ENCODE measurements at places on chromosomes 12 and 14. TPM values are rescaled to one million over a fixed set of nuclear protein-coding genes. Genes with fewer than 3 reads are reported as not detected.

- no peak for DNase-seq
Observed at GRCh38 chr14:104451474-104451873, 128.1 kb upstream of the C14orf180 start.

DNA sequence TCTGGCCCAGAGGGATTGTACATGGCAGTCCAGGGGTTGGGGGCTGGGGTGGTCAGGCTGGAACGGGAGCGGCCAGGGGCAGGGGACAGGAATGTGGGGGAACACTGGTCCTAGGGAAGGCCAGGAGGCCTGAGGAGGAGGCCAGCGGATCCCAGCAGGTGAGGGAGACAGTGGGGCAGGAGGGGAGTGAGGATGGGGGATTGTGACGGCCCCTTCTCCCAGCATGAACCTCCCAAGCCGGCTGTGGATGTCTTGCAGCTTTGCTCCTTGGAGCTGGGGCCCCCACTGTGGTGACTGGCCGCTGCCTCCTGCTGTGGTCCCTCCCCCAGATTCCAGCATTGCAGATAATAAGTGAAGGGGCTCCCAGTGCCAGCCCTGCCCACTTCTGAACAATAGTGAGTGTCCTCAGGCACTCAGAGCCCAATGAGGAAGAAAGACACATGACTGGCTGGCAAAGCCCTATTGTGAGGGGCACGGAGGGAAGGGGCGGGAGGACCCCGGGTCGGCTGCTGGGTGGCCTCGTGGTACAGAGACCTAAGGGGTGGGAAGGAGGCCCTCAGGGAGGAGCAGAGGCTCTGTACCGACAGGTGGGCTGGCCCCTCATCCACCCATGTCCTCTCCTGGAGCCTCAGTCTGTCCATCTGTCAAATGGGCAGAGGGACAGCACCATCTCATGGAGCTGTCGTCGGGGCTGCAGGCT lies 215.0 kb downstream of the KIF26A start:
- peak; percentile 0 for DNase-seq

DNA sequence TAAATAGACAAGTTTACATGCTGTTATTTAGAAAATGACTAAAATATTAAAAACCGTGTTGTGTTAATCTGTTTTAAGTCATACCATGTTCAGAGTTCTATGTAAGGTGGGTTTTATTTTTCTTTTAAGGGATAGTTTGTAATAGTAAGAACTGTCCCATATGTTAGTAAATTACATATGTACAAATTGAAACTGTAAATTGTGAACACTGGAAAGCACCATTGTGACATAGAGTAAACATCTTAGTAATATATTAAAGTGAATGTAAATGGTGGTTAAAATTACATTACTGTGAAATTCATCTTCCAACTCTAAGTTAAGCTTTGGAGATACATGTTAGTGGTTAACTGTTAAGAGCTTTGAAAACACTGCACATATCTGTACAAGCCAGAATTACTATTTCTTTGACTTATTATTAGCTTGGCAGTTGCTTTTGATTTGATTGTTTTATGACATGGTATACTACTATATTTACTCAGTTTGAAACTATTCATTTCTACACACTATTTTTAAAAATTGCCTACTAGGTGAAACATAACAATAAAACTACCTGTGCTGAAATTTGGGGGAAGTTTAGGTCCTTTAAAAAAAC lies 27.4 kb upstream of the DIP2B start:
- no peak for DNase-seq

DNA sequence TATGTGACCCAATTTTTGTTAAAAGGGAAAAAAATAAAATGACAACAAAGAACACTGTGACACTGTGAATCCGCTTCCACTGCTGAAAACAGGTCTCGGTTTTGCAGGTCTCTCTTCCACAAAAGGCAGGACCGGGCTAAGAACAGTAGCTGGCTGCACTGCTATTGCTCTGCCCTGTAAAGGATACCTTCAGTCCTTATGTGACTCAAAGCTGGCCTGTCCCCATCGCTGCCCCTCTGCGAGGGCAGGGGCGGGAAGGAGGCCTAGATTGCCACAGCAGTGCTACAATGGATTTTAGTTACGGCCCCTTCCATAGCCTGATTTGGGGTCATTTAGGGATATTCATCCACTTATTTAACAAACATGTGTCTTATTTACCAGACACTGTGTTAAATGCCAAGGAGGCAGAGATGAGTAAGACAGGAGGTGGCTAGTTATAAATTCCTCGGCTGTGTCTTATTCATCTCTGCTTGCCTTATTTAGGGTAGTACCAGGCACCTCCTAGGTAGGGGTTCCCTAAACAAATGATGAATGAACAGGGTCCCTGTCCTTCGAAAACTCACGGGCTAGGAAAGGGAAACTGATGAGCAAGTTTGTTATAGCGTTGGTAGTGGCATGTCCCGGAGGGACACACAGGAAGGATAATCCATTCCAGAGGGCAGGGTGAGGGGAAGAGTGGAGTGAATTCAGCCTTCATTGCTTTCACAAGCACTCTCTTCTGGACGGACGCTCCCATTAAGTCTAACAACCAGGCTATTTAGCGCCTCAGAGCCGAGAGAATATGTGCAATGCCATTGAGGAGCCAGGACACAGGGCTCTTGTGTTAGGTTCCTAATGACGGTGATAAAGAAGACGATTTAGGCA lies 73.3 kb downstream of the EID3 start:
- DNase-seq: no peak

DNA sequence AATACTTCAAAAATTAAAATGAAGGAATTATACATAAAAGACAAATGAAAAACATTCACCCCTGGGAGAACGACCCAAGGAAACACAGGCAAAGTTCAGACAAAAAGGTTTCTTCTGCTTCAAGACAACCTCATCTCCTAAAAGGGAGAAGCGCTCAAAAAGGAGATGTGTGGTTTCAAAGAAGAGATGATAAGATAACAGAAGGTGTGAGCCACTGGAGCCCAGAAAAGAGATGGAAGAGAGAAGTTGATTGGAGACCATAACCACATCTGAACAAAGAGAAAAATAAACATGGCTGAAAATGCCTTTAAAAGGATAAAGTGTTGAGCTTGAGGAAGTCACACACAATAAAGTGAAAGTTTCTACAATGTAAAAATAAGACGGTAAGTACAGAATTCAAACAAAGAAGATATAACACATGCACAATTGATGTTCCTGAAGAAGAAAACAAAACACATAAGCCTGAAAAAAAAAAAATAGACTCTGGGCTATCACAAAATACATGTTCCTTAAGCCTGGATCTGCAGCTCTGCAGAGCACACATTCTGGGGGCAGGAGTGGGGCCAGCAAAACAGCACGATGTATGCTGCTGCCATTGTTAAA lies 51.6 kb upstream of the C14orf180 start:
- no peak for DNase-seq

DNA sequence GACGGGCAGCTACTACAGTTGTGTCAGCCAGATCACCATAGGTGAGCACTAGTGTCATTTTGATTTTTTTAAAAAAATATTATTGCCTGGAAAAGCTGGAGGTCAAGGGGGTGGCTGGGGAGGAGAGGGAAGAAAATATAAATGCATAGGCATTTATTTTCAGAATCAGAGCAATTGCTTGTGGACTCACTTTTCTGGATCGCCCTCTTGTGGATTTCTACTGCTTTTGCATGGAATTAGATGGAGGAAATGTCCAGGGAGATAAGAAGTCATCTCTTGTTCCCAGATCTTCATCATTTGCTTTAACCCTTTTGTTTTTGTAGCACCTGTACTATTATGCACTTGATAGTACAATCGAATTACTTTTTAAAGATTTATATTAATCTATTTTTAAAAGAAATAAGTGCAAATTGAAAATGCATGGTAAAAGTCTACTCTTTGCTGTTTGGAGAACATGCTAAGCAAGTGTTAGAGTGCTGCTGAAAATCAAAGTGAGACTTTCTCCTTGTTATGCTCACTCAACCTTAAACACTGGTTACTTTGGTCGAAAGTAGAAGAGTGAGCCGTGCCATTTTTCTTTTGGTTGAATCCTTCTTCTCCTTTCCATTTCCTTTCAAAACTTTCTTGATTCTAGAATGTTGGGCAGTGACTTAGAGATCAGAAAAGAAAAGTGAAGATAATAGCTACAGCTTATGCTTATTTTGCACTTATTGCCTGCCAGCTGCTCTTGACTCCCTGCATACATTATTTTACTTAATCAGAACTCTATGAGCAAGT lies 60.6 kb upstream of the ANO4 start:
- no peak for DNase-seq

DNA sequence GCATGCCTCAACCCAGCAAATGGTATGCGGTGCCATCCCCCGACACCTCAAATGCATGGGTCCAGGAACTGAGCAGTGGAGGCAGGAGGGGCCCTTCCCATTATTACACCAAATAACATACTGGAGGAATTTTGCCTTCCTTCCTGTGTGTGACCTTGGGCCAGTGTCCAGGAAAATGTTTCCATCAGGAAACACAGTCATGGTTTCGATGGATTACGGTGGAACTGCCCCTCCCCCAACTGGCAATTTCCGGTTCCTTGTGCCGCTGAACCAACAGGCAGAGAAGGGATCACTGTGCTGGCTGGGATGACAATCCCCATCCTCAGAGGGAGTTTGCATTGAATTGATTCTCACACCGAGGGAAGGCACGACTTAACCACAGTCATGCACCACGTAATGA lies 9.1 kb upstream of the CDC42BPB start:
- DNase-seq: no peak

- no peak for DNase-seq
Observed at GRCh38 chr12:4763549-4763948, 43.3 kb downstream of the GALNT8 start.

DNA sequence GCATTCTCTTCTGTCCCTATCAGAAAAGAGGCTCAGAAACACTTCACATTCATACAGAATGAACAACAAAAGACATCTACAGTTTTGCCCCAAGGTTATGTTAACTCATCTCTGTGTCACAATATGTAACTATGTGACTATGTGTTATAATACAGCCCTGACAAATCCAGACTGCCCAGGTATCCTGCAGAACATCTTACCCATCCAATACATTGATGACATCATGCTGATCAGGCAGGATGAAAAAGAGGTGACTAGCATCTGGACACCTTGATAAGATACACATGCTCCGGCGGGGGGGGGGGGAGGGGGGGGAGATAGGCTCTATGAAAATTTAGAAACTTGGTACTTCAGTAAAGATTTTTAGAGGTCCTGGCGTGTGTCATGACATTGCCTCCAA lies 8.3 kb upstream of the GNS start:
- DNase-seq: no peak

DNA sequence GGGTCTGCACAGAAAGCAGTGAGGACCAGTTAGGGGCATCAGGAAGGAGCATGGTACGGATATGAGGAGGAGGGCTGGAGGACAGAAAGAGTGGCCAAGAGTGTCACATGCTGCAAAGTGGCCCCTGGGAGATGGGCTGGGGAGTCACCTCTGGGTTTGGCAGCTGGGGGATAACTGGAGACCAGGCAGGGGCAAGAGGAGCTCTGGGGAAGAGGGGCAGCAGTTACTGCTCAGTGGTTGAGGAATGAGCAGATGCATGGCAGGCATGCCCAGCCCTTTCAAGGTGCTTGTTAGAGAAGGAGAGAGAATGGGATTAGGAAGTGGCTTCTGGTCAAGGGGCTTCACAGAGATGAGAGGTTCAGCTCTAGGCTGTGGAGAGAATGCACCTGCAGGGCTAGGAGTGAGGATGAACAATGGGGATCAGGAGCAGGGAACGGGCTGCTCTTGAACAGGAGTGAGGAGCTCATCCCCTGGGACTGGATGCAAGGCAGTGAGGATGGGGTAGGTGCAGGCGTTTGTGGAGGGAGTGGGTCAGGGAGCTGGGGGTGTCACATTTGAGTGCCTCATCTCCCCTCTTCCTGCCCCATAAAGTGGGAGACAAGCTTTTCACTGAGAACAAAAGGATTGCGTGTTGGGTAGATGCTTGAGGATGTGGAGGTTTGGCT lies 127.5 kb downstream of the PAPOLA start:
- DNase-seq: no peak

DNA sequence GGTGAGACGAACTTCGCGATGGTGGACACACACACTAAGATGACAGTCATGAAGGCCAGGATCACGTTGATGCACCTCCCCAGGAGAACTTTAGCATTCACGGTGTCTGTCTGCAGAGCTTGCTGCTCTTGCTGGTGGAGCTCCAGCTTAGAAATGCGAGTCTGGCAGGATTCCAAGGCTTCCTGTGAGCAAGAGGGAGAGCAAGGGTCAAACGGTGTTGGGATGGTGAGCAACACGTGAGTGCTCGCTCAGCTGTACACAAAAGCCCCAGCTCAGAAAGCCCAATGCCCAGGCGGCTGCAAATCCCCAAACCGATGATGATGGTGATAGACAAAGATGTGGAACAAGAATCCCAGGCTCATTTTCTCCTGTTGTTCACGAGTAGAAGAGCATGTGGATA lies 78.8 kb downstream of the TMCC3 start:
- no peak for DNase-seq

DNA sequence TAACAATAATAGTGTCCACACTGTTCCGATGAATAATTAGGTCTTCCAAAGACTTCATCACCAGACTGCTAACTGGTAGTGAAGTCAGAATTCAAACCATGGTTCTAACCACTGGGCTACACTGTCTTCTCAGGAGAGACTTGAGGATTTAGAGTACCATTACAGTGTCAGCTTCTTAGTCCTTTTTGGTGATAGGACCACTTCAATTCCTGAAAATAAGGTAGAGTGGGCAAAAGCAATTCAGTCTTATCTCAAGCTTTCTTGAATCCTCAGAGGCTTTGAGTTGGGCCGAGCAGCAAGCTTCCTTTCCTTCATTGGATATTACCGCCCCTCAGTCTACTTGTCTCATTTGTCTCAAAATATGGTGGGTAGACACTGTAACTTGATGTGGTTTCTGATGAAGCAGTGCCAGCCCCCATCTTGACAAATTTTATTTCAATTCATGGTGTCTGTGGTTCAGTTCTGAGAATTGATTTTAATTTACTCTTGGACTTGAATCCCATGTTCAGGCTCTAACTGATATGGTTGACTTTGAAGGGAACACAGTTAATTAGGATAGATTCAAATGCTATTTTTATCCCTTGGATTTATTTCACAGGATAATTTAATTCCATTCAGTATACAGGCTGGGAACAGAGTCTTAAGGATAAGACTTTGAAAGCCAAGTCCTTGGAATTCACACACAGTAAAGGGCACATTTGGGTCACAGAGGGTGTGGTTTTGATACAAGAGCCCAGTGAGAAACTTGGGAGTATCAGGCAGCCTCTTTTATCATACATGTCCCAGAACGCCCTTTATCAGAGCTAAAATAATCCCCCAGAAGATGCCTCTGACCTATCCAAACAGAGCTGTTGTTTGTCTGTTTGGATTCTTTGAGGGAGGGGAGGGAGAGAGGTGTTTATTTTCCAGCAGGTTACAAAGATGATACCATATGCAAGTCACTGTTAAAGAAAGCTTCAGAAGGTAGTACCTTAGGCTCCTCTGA lies 167.3 kb downstream of the PRKCH start:
- DNase-seq: no peak

- DNase-seq: no peak
Observed at GRCh38 chr12:38669530-38669929, 235.9 kb downstream of the CPNE8 start.

WIF1 gene
- total RNA-seq: 0.08 TPM

PFDN5 gene
- total RNA-seq: 403 TPM

ABCC9 gene
- total RNA-seq: 0.13 TPM

CLEC4D gene
- not detected for total RNA-seq

ADGRD1 gene
- total RNA-seq: not detected

ARHGAP9 gene
- 54.5 TPM for total RNA-seq

SMOC1 gene
- total RNA-seq: not detected

CEBPE gene
- not detected for total RNA-seq

IL31 gene
- total RNA-seq: 3.1 TPM

AKAP5 gene
- 0.65 TPM for total RNA-seq

CACNA1C gene
- total RNA-seq: 0.03 TPM

All from activated T-cell treated with anti-CD3 and anti-CD28 coated beads, Interleukin-2, amount 50 U/mL, for 4 hours (primary cell).